ENCODE measurements at places on chromosomes 7 and 10.

- peak; percentile 29 for DNase-seq
Observed at GRCh38 chr10:102729029-102730026, 14.4 kb upstream of the WBP1L start.

DNA sequence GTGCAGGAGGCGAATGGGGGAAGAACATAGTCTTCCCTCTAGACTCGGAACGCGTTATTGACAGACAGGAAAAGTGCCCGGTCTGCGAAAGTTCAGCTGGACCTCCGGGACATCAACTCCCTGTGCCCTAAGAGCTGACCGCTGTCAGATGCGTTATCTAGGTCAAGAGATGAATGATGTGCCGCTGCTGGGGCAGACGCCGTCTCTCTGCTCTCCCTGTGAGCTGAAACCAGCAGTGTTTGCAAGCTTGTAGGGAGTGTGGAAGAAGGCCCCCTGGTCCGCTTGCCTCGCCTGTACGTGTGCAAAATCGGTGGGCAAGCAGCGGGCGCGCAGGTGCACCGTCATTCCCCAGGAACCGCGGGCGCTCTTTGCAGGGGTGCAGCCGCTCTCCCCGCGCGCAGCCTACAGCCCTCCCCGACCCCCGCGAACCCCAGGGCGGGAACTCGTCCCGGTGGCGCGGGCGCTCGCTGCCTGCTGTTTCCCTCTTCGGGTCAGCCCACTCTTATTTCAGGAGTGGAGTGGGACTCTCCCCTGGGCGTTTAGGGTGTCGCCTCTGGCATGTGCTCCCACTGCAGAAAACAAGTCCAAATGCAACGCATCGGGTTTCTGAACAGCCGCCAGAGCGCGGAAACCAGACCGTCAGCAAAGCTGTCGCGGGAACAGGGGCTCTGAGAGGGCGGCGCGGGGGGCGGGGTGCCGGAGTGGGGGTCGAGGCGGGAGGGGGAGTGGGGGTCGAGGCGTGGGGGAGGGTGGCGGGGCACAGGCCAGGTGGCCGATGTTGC lies 1.8 kb upstream of the PFKFB3 start:
- no peak for DNase-seq

GRCh38 chr7:23490357-23491135 lies 20.3 kb upstream of the IGF2BP3 start:
- peak; percentile 32 for DNase-seq

GRCh38 chr7:31263338-31263737 lies 77.2 kb downstream of the NEUROD6 start:
- DNase-seq, result no peak

DNA sequence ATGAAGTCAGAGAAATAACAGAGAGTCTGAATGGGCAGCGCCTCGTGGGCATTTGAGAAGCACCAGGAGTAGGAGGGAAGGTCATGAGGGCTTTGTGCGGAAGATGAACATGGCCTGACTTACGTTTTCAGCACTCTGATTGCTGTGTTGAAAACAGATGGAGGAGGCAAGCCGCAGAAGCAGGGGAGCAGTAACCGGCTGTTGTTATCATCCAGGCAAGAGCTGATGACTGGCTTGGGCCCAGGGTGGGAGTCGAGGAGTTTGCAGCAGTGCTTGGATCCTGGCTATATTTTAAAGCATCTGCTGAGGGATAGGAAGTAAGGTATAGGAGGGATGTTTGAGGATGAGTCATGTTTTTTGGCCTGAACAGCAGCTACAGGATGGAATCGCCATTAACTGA lies 12.7 kb upstream of the PDLIM1 start:
- DNase-seq, result no peak

DNA sequence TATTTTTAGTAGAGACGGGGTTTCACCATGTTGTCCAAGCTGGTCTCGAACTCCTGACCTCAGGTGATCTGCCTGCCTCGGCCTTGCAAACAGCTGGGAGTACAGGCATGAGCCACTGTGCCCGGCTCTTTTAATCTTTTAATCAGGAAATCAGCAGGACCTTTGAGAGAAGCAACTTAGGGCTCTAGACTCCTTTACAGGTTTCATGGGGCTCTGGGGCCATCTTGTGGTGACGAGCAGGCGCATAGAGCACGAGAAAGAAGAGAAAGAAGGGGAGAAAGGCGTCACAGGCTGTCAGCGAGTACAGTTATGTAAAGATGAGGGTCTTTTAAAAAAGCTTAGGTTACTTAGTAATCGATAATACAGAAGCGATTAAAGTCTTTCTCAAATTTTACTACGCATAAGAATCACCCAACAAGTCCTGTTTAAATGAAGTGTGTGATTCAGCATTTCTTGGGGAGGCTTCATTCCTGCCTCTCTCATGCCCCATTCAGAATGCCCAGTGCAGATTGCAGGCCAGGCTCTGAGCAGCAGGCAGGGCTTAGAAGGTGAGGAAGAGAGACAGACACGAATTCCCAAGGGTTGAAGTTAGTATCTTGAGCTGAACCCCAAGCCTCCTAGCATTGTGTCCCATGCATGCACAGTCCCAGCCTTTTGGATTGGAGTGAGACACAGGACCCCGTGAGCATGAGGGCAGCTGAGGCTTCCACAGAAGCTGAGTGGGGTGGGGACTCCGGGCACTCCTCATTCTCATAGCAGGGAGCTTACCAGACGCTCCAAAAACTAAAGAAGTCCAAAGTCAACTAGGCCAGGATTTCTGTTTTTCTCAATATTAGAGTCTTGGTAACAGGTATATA lies 23.6 kb upstream of the PFKP start:
- peak; percentile 61 for DNase-seq

- no peak for DNase-seq
Observed at GRCh38 chr7:112058686-112059085, 147.5 kb downstream of the DOCK4 start.

DNA sequence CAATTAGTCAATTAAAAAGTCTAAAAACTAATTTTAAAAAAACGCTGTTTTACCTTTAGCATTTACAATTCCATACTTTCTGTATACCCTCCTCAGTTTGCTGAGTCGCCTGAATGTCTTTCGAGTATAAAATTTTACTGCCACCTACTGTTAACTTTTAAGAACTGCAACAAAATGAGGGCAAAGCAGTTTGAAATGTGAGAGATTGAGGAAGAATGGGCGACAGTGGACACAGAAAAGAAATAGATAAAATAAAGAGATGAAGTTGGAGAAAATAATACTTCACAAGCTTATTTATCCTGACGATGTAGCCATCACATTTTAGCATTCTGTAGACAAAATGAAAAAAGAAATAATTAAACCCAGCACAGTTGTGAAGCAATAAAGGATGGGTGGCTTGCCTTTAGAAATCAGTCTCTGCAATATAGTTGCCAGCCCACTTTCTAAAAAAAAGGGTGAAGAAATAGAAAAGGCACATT lies 110.8 kb upstream of the PTN start:
- DNase-seq, result no peak

DNA sequence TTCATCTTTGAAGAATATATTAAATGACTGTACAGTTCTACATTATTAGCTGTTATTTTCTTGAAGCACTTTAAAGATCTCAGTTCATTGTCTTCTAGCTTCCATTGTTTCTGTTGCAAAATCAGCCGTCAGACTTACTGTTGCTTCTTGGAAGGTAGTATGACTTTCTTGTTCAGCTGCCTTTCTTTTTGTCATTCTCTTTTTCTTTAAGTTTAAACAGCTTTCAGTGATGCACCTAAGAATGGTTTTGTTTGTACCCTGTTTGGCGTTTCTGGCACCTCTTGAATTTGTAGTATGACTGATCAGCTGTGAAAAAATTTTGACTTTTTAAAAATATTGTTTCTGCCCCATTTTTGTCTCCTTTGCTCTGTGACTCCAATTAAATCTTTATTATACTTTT lies 9.3 kb downstream of the MKLN1 start:
- no peak for DNase-seq

DNA sequence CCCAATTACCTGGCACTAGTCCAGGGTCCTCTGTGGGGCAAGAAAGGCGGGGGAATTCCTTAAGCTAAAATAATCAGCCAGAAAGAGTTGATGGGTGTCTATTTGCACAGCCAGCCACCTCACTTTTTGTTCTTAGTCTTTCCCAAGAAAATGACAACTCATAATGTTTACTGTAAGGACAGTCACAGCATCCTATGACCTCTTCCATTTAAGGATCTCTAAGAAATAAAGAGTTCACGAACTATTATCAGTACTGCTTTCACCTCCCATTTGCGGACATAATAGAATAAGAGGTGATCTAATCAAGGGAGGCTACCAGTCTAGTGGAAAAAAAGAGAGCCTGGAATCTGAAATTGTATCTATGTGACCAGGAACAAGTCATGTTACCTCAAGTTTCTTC lies 72.4 kb upstream of the LRRC17 start:
- DNase-seq, result no peak

GRCh38 chr7:69204943-69205342 lies 393.3 kb upstream of the AUTS2 start:
- DNase-seq, result no peak

DNA sequence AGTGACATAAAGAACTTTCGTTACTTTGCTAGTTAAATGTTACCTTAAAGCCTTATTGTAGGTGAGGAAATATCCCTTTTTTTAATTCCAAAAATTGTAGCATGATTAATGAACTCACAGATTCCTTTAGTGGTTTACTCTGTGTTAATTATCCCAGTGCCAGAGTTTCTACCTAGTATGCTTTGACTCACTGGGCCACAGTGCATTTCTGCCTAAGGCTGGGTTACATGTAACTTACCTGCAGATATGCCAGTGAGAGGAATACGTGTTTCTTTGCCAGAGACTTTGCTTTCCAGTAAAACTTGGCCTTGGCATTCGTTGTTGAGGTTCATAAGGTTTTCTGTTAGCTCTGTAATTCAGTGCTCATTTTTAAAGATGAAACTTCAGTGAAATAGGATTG lies 380.8 kb upstream of the LRGUK start:
- no peak for DNase-seq

DNA sequence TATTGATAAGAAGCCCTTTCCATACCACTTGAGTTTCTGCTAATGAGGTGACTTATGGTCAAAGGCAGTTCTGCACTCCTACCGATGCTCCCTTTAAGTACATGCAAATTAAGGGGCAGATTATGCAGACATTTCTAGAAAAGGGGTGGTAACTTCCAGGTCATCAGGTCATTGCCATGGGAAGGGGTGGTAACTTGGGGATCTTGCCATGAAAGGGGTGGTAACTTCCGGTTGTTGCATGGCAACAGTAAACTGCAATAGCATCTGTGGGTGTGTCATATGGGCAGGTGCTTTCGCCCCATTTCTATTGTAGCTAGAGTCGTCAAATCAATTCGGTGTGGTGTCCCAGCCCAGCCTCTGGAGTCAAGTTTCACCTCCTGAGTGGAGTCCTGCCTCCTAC lies 150.9 kb downstream of the UBE2H start:
- DNase-seq, result no peak

- no peak for DNase-seq
Observed at GRCh38 chr10:88534072-88534665, 48.9 kb downstream of the RNLS start.

DNA sequence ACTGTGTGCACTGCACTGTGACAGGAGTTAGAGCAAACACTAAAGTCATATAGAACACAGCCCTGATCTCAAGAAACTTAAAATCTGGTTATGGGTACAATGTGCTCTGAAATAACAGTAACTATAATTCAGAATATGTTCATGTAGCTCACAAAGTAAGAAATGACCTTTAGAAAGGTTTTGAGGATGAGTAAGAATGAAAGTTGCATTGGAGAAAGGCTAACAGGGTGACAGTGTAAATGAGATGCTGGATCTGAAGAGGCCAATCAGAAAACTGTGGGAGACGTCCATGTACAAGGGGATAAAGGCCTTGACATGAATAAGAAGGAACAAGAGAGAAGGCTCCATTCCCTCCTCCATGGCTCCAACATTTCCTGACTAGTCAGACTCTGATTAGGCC lies 124.7 kb downstream of the GRM3 start:
- no peak for DNase-seq

DNA sequence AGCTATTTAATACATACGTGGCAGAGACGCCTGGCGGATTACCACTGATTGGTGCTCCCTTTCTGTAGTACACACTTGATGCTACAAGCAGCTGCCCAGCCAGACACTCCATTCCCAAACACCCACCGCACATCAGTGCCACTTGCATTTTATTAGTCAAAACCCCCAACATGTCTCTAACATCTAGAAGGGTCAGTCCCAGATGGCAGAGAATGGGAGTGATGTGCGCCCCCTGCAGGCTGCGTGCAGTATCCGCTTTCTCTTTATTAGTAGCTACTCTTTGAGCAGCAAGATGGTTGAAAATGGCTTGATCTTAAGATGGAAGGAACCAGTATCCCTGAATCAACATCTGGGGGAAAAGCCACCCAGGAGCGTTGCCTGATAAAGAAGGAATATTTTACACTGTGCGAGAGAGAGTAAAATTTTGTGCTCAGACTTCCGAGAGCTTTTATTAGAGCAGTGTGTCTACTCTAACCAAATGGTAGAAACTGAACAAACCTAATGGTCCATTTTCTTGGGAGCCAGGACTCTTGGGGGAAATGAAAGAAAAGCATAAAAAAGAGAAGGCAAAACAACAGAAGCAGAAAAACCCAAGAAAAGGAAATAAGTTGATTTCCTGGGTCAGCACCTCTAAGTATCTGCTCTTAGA lies 78.3 kb downstream of the ST8SIA6 start:
- no peak for DNase-seq

DNA sequence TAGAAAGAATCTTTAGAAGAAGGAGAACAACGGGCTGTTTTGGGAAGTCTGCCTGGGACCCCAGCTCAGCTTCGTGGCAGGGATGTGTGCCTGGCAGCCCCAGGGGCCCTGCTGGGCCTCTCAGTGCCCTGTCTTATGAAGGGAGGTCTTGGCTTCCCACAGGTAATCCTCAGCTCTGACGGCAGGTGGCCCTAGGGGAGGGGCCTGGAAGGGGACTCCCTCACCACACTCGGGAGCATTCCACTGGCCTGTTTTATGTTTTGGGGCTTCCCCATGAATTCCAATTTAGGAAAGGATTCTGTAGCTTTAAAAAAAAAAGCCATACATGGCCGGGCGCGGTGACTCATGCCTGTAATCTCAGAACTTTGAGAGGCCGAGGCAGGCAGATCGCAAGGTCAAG lies 3.0 kb upstream of the DMBT1 start:
- no peak for DNase-seq

- no peak for DNase-seq
Observed at GRCh38 chr7:51026341-51026740, 243.6 kb upstream of the GRB10 start.

- no peak for DNase-seq
Observed at GRCh38 chr7:79828866-79829265, 305.8 kb upstream of the GNAI1 start.

DNA sequence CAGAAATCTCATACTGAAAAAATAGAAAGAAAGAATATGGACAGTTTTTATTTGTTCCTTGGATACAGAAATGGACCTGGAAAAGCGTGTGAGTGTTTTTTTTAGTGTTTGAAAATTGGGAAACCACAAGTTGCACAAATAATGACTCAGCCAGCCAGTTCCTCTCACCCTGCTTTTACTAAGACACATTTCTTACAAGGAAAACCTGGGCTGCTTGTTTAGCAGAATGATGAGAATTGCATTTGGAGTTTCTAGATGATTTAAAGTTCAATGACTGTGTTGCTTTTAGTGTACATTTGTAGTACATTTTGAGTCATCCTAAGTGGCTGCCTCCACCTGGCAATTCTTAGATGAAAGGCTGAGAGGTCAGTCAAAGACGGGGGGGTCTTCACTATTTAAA lies 218.7 kb downstream of the ABCA13 start:
- DNase-seq, result no peak

- no peak for DNase-seq
Observed at GRCh38 chr7:1993031-1993695, 239.6 kb downstream of the MAD1L1 start.

GRCh38 chr10:117135480-117136140 lies 2.5 kb downstream of the VAX1 start:
- no peak for DNase-seq

Measured in stimulated activated naive B cell treated with anti-CD40 and anti-IgM and Interleukin-4, amounts not matched to agents 10 μg/mL and 1 μg/mL and 100 μg/mL, for 72 hours (primary cell).